ENCODE measurements at places on chromosomes 4 and X. TPM values are rescaled to one million over a fixed set of nuclear protein-coding genes. Genes with fewer than 3 reads are reported as not detected.

SLC25A53 gene
- 4.4 TPM for total RNA-seq

DMRTC1 gene
- total RNA-seq: not detected

GABRG1 gene
- total RNA-seq: not detected

SOX3 gene
- not detected for total RNA-seq

FAM184B gene
- 0.05 TPM for total RNA-seq

GAB3 gene
- total RNA-seq: 0.40 TPM
